ENCODE measurements at places on chromosomes 2 and 18.

GRCh38 chr2:70396612-70397011 is 94.7 kb upstream of the FAM136A start:
- no peak for DNase-seq

- DNase-seq: peak; percentile 75
Observed at GRCh38 chr2:119240311-119241204, 16.9 kb downstream of the STEAP3 start.

GRCh38 chr18:11553098-11553940 is 56.1 kb upstream of the SLC35G4 start:
- DNase-seq: peak; percentile 61

DNA sequence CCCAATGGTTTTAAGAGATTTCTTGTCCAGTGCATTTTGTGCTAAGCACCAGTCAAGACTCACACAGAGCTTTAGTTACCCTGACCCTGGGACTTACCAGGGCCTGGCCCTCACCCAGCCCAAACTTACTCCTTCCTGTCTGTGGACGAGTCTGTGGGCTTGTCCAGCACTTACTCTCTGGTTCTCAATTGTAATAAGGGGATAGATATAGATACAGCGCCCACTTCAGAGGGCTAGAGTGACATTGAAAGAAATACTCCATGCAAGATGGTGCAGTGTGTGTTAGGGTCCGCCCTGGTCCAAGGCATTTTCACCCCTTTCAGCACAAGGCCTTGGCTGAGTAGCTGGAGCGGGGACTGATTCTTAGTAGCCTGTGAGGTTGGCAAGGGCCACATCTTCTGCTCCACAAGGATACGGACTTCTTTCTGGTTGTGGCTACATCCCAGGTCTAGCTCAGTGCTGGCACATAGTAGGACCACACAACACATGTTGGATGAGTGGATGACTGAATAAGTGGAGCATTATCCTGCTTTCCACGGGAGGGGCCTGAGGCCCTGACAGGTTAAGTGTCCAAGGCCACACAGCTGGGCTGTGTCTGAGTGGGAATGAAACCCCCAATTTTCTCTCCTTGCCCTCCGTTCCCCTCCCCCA is 3.8 kb upstream of the ARID5A start:
- no peak for DNase-seq

DNA sequence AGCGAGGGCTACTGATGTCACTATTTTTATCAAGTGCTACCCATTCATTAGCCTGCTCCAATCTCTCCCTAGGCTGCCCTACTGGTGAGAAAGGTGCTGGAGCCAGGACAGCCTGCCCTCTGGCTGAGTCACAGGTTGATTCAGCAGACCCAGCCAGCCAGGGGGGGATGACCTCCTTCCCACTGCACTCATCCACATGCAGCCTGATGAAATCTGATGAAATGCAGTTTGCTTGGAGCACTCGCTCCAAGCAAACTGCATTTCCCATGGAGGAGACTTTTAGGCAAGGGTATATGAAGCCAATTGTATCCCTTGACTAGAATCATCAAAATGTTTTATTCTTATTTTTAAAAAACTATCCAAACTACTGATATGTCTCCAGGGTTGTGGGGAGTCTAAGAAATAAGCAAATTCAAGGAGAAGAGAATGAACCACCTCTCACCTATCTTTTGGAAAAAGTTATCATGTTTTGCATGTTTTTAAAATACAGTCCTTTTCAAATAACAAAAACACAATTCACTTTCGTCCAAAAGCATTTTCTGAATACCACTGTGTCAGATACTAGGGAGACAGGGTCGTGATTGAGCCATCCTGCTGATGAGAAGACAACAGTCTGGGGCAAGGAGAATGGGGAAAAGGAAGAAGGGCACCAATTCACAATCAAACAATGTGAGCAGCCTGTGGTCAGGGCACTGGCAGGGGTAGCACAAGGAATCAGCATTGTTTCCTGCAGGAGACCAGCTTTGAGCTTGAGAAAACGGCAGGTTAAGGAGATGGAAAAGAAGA is 128.3 kb downstream of the AFF3 start:
- peak; percentile 98 for DNase-seq

GRCh38 chr2:57210855-57211254 is 835.8 kb upstream of the VRK2 start:
- no peak for DNase-seq

GRCh38 chr2:217650716-217651360 is 352.0 kb downstream of the TNS1 start:
- peak; percentile 63 for DNase-seq

DNA sequence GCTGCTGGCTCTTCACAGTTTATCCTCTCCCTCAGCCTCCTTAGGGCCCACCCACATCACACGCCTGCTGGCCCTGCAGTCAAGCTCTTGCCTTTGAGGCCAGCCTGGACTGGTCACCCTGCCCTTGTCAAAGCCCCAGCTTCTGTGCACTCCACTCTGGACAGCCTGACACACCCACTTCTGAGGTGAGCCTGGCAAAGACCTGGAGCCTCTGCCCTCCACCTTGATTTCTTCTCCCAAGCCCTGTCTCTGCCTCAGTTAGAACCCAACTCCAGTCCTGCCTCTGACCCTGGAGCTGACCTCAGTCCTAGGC is 37.0 kb upstream of the TAF1B start:
- DNase-seq: no peak

DNA sequence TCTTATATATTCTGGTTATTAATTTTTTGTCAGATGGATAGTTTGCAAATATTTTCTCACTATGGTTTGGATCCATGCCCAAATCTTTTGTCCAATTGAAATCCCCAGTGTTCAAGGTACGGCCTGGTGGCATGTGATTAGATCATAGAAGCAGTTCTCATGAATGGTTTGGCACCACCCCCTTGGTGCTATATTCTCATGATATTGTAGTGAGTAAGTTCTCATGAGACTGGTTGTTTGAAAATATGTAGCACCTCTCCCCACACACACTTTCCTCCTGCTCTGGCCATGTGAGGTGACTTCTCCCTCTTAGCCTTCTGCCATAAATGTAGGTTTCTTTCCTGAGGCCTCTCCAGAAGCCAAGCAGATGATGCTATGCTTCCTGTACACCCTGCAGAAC is 107.7 kb upstream of the KYNU start:
- peak; percentile 5 for DNase-seq

DNA sequence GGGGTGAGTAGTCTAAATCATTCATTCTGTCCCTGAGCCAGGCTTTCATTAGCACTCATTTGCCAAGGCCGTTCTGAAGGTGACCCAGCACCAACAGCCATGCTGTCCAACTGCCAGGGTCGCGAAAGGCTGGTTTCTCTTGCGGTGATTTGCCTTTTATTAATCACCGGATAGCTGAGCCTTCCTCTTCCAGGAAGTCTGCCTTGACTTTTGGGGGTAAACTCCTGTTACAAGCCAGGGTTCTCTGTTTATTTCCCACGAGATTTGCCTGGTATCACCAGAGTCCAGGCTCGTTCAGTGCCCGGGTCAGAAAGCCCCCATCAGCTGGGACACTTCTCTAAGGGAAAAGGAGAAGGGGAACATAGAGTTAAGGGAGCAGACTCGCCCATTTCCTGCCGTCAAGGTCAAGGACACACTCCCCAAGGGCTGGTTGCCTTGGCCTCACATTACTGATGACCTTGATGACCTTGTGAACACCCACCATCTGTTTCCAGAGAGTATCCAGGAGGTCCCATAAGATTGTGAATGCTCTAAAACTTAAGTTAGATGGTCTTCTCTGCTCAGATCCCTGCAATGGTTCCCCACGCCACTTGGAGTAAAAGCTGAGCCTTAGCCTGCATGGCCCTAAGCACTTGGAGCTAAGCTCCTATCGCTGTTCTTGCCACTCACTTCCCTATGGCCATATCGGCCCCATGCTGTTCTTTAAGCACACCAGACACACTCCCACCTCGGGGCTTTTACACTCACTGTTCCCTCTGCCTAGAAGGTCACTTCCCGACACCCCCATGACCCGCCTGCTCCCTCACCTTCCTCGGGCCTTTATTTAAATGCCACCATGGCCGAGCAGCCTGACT is 118.0 kb upstream of the STPG4 start:
- DNase-seq: no peak

DNA sequence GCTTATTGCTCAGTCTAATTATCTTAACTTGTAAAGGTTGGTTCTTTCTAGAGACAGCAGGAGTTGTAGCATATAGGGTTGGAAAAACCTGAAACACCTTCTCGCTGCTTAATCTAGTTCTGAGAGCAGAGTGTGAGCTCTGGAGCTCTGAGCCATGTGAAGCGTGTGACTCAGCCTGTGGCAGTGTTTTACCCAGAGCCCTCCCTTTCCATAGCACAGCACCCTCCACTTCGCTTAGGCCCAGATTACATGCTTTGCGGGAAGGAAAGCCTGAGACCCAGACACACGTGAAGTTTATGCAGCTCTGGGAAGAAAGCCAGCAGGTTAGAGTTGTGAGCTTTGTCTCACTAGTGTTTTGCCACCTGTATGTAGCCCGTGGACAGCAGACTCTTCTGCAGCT is 74.5 kb downstream of the INPP4A start:
- peak; percentile 13 for DNase-seq

- DNase-seq: peak; percentile 39
Observed at GRCh38 chr18:74081966-74082741, 65.5 kb downstream of the FBXO15 start.

DNA sequence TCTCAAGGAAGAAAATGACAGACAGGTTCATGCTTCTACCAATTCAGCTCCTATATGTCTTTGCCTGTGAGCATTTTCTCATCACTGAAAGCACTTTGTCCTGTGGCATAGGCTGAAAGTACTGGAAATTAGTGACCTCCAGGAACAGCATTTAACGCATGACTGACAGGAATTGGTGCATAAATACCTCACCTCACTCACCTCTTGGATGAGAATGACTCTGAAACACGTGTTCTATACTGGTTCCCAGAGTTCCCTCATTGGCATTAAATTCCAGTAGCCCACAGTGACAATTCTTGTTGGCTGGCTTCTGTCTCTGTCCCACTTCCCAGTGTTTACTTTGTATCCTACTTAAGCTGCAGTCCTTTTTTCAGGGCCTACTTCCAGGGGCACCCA is 83.4 kb upstream of the MAPRE2 start:
- DNase-seq: no peak

DNA sequence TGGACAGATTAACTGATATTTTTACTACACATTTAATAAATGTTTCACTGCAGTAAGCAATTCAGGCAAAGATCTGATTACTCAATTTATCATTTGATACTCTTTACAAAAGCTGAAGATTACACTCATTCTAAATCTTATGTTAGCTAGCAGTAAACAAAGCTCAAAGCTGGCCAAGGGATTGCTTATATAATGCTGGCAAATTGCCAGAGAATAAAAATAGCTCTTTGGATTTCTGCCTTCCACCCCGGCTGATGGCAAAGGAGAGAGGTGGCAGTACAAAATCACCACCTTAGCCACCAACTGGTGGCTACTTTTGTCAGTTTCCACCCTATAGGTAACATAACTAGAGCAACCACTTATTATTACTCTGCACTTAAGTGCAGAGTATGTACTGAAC is 320.5 kb downstream of the FSIP2 start:
- DNase-seq: peak; percentile 4

DNA sequence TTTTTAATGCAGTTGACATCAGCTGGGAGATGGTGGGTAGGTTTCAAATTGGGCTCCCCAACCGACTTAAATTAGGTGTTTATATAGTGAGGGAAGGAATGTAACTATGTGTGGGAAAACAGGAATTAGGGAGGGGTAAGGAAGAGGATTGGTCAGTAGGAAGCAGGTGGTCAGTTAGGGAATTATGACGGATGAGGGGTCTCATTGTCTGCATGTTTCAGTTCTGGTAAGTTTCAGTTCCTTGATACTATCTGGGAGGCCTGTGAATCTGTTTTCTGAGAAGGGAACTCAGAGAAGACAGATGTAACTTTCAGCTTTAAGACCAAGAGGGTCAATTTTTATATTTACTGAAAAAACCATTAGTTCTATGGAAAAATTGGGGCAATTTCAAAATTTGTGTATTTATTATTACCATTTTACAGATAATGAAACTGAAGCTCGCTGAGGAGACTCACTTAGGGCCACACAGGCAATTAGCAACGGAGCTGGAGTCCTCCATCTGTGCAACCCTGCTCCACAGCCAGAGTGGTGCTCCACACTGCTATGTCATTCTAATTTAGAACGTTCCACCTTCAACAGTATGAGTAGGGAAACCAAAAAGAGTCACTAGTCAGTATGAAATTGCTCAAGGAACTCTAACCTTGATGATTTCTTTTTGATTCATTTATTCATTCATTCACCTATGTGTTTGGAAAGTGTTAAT is 36.0 kb upstream of the CCDC195 start:
- DNase-seq: no peak

DNA sequence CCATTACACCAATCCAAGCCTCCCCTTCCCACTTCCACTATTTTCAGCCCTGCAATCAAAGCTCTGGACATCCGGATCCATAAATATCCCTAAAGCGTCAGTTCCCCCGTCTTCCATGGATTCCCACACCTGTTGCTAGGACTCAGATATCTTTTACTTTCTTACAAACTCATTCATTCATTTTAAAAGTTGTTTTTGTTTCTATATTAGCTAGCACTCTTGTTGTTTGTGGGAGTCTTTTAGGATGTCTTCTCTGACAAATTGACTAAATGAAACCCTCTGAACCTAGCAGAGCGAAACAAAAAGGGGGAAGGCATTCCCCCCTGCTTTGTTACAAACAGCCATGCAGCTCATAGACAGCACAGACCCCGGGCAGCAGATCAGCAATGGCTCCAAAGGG is 9.0 kb upstream of the NBAS start:
- no peak for DNase-seq

GRCh38 chr2:68653538-68653982 is 10.2 kb downstream of the PROKR1 start:
- DNase-seq: peak; percentile 68

DNA sequence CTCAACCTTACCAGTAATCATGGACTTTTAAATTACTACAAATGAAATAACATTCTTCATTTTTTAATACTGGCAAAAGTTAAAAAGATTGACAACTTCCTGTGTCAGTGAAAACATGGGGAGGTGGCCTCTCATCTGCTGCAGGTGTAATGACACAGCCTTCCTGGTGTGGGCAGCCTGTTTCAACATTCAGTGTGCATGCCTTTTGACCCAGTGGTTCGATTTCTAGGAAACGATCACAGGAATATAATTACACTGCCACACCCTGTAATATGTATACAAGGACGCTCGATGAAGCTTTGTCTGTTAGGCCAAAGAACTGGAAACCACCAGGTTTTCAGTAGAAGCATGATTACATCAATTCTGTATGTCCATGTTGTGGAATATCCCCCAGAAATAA is 68.7 kb downstream of the MTHFD2 start:
- no peak for DNase-seq

DNA sequence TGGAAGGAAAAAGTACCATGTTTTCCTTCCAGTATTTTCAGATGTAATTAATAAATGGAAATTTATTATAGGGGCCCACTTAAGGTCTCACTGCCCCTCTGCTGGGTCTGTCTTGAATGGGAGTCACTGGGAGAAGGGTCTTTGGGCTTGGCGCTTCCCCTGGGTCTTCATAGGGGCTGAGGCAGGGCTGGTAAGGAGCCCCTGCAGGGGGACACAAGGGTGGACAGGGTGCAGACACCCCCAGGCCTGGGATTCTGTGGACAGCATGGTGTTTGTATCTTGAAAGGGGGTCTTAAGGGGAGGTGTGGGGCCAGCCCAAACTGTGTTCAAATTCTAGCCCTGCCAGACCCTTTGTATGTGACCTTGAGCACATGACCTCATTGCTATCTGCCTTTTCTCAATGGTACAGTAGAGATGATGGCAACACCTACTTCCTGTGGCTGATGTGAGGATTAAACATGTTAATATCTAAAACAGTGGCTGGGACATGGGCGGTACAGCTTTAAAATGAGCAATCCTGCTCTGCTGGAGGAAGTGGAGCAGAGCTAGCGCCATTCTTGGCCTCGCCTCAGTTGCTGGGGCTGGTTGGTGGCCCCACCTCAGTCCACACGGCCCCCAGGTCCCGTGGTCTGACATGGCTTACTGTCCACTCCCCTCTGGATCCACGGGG is 71.6 kb downstream of the GNAL start:
- no peak for DNase-seq
